ENCODE measurements at places on chromosomes 1 and 21.

GRCh38 chr1:1399872-1400575 lies 889 bp upstream of the CCNL2 start:
- no peak for DNase-seq

GRCh38 chr1:34479731-34480130 lies 275.1 kb upstream of the GJB5 start:
- DNase-seq, result no peak

GRCh38 chr1:18681423-18681835 lies 50.8 kb downstream of the PAX7 start:
- DNase-seq, result no peak

- DNase-seq, result no peak
Measured at GRCh38 chr1:64828829-64829228, 84.0 kb downstream of the RAVER2 start.

DNA sequence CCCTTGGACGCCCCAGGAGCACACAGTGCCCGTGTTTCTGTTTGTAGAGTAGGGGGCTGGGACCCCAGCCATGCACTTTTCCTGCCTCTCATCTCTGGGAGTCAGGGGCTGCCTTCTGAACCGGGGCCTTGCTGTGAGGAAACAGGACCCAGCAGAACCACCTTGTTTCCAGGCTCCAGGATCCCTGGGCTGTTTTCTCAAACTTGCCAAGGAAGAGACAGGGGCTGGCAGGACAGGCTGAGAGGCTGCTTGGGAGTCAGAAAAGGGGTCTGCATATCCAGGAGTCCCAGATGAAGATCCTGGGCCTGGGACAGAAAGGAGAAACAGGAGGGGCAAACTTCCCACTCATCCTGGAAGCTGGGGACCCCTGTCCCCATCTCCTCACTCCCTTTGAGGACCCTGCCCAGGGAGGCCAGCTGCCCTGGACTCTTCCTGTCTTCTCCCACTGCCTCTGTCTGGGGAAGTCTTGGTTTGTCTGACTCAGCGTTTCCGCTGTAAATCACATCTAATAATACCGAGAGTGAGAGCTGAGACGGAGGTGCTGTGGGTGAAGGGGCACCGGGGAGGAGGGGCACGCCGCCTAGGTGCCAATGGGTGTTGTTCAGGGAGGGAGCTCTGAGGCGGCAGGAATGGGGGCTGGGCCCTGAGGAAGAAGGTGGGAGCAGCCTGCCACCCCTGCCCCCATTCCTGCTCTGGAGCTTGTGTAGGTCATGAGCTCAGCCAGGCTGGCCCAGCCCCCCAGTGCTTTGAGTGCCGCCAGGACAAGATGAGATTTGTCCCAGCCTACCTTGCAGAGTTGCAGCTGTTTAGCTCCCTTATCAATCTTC lies 16.7 kb downstream of the POU3F1 start:
- peak; percentile 75 for DNase-seq

DNA sequence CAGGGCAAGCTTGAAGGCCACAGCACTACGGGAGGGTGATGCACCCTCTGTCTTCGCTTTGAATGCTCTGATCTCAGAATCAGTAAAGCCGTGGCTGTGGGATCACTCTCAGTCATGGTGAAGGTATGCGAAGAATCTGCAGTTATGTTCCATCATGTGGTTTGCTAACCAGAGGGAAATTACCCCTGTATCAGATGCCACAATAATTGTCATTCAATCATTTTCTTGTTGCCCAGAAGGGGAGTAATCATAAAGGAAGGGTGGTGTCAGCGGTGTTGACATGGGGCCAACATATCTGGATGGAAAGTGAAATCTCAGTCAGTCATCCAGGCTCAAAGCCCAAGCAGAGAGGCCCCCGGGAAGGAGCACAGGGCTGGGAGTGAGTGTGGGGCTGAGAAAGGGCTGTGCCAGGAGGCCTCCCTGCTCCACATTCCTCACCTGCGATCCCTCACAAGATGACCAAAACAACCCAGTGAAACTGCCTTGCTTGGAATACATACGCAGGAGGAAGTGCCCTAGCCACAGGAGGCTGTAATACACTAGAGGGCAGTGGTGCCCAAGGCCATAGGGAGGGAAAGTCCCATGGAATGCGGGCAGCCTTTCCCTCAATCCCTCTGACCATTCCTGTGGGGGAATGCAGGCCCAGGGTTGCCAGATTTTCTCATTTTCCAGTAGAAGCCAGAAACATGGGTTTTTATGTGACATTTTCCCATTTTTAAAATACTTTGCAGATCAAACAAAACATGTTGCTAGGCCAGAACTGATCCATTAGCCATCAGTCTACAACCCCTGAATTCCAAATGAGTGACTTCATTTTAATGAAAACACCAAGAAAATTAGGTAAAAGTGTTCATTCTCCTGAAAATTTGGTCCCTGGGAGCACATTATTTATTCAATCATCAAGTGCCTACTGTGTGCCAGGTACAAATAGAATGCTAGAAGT lies 95.7 kb upstream of the VANGL1 start:
- peak; percentile 6 for DNase-seq

DNA sequence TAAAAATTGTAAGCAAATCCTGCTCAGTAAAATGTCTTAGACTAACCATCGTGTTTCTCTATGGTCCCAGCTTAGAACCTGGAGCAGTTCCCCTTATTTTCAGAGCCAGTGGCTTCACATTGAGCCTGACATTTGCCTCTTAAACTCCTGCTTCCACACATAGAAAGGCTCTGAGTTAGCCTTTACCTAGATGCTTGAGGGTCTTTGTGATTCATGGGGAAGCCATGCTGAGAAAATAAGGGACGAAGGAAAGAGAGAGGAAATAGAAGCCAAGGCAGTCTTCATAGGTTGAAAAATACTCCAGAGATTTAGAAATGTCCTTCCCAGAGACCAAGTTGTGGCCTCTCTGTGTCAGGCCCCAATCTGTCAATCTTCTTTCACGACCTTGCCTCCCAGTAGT lies 16.1 kb upstream of the RBBP5 start:
- DNase-seq, result no peak

- no peak for DNase-seq
Measured at GRCh38 chr1:184539580-184539979, 152.8 kb downstream of the C1orf21 start.

DNA sequence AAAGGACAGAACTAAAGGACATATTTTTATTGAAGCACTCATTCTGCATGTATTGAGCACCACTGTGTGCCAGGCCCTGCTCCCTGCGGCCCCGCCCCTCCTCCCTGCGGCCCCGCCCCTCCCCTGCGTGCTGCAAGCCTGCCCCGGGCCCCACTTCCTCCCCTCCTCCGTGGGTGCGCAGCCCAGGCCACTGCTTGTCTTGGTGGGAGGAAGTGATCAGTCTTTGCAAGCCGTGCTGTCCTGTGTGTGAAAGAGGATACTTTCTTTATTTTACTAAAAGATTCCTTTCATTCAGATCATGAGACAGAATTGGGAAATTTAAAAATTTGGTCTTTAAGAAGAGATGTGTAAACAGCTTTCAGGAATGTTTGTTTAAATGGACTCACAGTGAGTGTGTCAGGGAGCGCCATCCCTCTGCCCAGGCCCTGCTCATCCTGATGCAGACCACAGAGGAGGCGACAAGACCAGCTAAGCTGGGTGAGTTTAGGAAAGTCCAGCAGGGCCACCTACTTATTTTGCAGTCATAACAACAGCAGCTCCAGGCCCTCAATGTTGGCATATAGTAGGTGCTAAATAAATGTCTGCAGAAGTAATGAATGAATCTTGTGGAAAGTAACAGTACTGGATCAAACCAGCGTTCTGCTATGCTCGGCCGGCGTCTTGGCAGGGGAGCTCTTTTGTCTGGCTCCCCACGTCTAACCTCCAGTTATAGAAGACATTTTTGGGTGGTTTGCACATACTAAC lies 88.3 kb upstream of the SELENON start:
- DNase-seq, result peak; percentile 45

DNA sequence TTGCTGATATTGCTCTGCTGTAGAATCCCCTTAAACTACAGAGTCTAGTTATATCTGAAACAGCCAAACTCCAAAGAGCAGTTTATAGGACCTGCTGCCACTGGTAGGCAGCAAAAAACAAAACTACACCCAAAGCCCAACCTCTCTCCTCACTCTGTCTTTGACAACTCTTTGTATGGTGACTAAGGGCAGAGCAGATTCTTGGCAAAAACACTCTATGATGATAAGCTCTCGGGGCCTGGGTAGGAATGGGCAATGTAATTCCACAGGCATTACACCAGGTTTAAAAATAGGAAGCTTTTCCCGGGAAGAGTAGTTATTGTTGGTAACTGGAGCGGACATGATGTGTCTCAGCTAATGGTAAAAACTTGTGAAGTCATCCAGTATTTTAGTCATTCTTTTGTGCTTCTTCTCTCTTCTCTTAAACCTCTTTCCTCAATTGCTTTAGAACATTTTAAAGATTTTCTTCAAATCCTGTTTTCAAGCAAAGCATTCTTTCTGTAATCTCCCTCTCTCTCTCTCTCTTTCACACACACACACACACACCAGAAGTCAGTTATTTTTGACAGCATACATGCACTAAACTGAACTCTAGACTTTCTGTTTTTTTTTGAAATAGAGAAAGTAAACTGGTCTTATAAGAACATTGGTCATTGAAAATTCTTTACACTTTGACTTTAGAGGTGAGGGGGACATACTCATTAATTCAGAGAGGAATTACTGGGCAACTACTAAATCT lies 193.5 kb downstream of the PAPPA2 start:
- DNase-seq, result no peak

DNA sequence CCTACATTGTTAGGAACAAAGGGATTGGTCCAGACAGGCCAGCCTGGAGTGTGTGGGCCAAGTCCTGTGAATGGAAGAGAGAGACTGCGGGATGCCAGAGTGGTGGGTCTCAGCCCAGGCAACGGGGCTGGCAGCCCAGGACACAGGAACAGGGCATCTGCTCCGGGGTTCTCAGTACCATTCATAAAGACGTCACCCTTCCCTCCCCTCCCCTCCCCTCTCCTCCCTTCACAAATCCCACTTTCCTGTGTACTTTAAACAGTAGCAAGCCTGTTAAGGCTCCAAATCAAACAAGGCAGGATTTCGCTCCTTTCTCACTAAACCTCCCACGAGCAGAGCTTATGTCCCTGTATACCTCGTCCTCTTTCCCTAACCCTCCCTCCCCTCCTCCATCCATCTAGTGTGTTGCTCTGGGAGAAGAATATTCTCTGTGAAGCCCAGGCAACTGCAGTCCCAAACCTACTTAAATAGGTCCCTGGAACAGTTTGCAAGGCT lies 4.2 kb upstream of the PLXNA2 start:
- DNase-seq, result no peak

DNA sequence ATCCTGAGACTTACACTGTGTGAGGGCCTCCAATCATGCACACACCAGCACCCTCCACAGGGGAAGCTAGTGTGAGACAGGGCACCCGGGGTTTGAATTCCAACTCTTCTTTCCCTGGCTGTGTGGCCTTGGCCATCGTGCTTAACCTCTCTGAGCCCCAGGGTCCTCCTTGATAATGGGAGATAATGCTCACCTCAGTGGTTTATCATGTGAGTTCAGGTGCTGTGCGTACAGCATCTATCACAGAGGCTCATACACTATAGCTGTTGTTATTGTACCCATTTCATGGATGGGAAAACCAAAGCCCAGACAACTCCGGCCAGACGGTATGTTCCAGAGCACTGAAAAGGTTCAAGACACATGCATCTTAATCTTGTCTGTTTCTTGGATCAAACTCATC lies 16.0 kb upstream of the UBXN10 start:
- DNase-seq, result no peak

GRCh38 chr21:43880111-43880985 lies 15.3 kb downstream of the AGPAT3 start:
- DNase-seq, result no peak

DNA sequence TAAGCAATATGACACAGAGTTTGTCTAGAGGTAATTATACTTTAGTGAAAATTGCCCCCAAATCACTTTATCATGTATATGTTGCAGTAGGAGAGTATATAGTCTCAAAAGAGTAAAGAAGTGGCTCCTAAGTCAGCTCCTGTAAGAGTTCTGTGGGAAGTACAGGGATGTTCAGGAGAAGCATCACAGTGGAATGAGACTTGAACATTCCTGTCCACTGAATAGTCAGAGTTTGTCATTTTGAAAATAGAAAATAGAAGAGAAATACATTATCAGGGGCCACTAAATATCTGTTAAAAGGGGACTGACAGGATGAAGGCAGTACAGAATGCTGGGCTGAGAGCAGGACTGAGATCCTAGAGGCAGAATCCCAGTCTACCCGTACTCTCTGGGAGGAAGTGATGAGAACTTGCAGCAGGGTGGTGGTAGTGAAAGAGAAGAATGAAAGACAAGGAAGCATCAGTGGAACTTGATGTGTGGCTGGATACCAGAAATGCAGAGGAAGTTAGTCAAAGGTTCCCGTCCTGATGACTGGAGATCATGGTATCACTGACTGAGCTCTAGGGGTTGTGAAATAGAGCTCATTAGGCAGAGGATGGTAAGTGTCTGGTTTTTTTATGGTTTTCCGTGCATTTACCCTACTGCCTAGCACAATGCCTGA lies 153.4 kb downstream of the FMN2 start:
- DNase-seq, result no peak

DNA sequence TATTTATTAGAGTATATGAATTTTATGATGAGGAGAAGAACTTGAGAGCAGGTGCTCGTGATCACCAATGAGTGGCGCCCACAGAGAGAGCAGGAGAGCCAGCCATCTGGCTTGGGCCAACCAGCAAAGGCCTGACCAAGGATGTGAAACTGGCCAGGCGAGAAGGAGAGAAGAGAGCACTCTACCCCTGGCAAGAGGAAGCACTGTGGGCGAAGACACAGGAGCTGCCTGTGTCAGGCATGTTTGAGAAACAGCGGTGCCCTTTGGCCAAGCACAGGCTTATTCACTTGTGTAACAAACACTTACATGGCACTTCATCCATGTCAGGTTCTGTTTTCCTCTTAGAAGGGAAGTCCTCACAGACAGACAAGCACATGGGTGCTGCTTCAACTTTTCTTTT lies 4.2 kb upstream of the SIPA1L2 start:
- no peak for DNase-seq

GRCh38 chr1:202998836-202999750 lies 8.1 kb upstream of the TMEM183A start:
- no peak for DNase-seq

GRCh38 chr1:199182186-199182843 lies 543.5 kb downstream of the PTPRC start:
- no peak for DNase-seq

GRCh38 chr1:116306840-116307442 lies 66.1 kb upstream of the ATP1A1 start:
- DNase-seq, result no peak

GRCh38 chr1:9867408-9868243 lies 42.4 kb downstream of the CTNNBIP1 start:
- peak; percentile 67 for DNase-seq

DNA sequence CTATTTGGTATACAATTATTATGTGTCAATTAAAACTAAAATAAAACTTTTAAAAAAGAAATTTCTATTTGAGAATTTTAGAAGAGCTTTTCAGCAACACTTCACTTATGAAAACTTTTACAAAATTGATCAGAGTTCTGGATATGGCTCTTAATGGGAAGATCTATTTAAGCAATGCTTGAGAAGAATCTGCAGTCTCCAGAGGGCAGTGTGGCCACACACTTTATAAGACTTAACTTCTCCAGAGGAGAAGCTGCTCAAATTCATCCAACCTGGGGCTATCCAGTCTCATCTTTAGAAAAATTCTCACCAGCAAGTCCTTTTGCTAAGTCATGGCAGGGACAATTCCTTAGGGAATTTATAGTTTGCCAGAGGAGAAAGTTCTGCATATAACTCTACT lies 25.2 kb upstream of the AGO1 start:
- DNase-seq, result no peak

GRCh38 chr1:178310685-178311105 lies 186.1 kb downstream of the CLEC20A start:
- DNase-seq, result no peak
